ENCODE measurements at places on chromosomes 7 and 10. TPM values are rescaled to one million over a fixed set of nuclear protein-coding genes. Genes with fewer than 3 reads are reported as not detected.

The ADD3 gene
- total RNA-seq: 85.8 TPM

DNA sequence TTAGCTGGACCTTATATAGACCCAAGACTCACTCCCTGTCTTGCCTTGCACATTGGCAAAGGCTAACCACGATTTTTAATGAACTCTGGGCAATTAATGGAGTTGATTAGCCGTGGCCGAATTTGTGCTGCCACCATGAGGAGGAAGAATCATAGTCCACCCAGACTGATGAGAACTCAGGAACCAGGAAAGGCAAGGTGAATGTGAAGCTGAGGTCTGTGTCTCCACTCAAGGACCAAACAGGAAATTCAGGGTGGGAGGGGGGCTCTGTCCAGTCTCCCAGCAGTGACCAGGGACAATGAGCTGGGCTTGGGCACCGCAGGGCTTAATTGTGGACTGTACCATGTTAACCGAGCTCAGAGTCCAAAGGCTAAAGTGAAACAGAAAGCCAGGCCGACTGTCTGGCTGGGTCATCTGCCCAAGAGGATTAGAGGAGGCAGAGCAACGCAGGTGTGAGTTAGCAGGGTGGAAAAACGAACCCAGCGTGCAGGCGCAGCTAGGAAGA, 127.0 kb upstream of the JCAD start:
- H3K4me3 ChIP-seq: no peak overlapping the region
- H3K36me3 ChIP-seq: no peaks in the 10 kb centered on the region
- H3K27me3 ChIP-seq: no peaks in the 10 kb centered on the region
- H3K4me1 ChIP-seq: no peaks in the 10 kb centered on the region

The DNAJC12 gene
- total RNA-seq: 13.9 TPM

DNA sequence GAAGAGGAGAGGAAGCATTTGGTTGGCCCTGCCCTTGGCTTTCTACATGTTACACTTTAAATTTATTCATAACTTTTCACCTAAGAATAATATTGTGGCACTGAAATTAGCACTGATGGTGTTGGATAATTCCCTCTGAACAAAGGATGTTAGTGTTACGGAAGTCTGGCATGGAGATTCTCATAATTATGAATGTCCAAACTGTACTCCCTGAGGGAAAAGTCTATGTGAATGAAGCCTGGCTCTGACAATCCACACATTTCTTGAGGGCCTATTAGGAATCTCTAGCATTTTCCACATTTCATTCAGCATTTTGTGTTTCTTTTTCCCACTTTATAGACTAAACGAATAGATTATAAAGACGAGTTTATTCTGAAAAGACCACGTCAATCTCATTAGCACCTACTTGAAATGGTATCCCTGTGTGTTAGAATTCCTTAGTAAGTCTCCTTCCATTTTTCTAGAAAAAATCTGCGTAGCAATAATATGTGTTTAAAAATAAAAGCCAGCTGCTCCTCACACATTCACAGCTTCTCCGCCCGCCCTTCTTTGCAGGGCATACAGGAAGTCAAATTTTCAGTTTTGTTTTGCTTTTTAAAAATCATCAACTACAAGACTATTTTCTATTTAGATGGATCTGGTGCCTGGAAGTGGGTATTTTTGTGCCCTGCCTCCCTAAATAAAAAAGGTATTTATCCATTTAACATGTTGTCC, 131.8 kb upstream of the PALS2 start:
- H3K27me3 ChIP-seq: no peaks in the 10 kb centered on the region
- H3K4me1 ChIP-seq: peaks cover 7% of the 10 kb centered on the region
- no peak for DNase-seq

The ZNF789 gene
- 8.0 TPM for total RNA-seq

GRCh38 chr10:60893231-60893630, 50.8 kb downstream of the RHOBTB1 start:
- H3K4me1 ChIP-seq: no peaks in the 10 kb centered on the region
- H3K36me3 ChIP-seq: no peaks in the 10 kb centered on the region
- no peak for DNase-seq

The NME8 gene
- total RNA-seq: not detected

DNA sequence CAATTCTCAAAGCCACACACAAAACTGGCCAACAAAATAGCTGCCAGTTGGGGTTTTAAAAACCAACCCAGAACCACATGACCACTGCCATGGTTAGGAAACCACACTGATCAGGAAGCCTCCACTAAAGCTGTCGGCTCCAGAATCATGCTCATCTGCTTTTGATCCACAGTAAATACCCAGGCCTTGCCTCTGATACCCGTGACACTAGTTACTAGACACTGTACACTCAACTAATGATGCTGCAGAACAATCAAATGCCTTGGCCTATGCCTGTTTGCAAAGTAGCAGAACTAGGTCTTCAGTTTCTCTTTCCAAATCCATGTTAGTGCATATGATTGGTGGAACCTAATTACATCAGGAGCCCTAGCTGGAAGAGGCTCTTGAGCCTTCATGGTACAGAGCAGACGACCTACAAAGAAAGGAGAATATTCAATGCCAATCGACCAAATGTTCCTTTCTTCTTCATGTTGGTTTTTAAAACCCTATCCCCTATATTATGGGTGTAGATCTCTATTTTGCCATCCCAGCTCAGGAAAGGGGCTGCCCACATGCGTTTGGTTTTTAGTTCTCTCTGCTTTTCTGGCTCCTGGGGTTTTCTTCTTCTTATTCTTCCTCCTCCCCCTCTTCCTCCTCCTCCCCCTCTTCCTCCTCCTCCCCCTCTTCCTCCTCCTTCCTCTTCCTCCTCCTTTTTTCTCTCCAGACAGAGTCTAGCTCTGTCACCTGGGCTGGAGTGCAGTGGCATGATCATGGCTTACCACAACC, 76.6 kb downstream of the CNNM2 start:
- H3K27me3 ChIP-seq: no peaks in the 10 kb centered on the region
- no peak overlapping the region for H3K4me3 ChIP-seq
- peaks cover 10% of the 10 kb centered on the region for H3K4me1 ChIP-seq
- no peaks in the 10 kb centered on the region for H3K36me3 ChIP-seq
- DNase-seq: no peak
- H3K27ac ChIP-seq: peak overlapping the region; percentile 50

DNA sequence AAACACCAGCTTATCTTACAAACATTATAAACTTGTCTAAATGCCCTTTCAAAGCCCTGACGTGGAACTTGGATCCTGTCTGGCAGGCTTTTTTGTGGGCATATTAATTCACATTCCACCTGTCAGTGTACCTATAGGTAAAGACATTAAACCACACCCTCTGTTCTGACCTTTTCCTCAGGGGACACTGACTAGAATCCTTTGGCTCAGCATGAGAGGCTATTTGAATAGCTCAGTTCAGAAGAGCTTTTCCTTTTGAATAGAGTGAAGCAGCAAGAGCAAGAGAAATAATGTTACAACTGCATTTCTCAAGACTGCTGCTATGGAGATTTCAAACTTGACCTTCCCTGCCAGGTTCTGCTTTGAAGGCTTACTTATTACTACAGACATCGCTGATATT, 76.9 kb downstream of the CYP51A1 start:
- no peak for DNase-seq
- peaks cover 17% of the 10 kb centered on the region for H3K4me1 ChIP-seq
- peaks cover 2% of the 10 kb centered on the region for H3K36me3 ChIP-seq
- no peak overlapping the region for H3K4me3 ChIP-seq

DNA sequence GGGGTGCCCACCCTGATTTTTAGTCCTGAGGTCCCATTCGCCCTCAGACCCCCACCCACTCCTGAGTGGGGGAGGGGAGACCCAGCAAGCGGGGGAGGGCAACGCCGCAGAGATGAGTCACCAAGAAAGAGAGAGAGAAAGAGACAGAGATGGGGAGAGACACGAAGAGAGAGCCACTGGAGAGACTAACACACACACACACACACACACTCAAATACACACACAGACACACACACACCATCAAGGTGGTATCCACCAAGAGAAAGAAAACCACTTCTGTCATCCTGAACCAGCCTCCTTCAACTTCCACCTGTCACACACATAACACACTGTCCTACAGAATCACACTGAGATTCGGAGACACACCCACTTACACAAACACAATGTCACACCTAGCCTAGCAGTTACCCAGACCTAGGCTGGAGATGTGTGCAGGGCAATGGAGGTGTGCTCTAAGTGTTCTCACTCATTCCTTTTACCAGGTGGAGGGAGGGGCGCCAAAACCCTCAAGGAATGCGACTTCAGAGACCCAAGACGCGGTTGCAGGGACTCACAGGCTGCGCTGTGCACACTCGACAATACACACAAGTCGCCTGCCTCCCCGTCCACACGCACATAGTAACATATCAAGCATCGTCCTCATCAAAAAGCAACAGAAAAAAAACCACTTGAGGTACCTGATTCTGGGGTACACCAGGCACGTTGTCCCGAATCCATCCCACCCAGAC, 3.9 kb upstream of the VGF start:
- no peak overlapping the region for H3K4me3 ChIP-seq
- no peaks in the 10 kb centered on the region for H3K36me3 ChIP-seq
- peaks cover 78% of the 10 kb centered on the region for H3K27me3 ChIP-seq
- no peak overlapping the region for H3K27ac ChIP-seq

The EBF3 gene
- not detected for total RNA-seq

- DNase-seq: no peak
- peaks cover 33% of the 10 kb centered on the region for H3K27me3 ChIP-seq
- H3K27ac ChIP-seq: no peak overlapping the region
- no peaks in the 10 kb centered on the region for H3K4me1 ChIP-seq
- no peak overlapping the region for H3K4me3 ChIP-seq
Measured at GRCh38 chr10:113121153-113121552, 171.1 kb downstream of the TCF7L2 start.

DNA sequence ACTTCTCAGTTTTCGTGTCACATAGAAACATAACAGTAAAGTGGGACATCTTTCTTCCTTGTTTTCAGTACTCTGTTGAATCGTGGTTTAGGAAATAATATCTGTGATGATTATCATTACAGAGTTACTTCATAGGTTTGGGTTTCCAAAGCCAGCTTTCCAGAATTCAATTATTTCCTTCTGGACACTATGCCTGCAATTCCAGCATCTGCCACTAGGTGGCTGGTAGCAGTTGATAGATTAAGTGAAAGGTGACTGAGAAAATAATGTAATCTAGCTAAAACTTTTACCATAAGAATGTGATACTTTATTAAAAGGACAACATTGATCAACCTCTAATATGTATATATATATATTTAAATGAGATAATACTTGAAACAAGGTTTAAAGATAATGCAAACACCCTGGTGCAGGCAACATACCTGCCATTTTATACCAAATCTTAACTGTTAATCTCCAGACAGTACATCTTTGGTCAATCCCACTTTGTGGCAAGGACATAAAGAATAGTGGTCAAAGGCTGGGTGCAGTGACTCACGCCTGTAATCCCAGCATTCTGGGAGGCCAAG, 102.6 kb downstream of the SH3PXD2A start:
- no peaks in the 10 kb centered on the region for H3K36me3 ChIP-seq
- no peak overlapping the region for H3K27ac ChIP-seq
- H3K27me3 ChIP-seq: no peaks in the 10 kb centered on the region

The GRM3 gene
- not detected for total RNA-seq

GRCh38 chr7:96273716-96274115, 48.2 kb downstream of the SLC25A13 start:
- H3K27ac ChIP-seq: no peak overlapping the region
- no peak for DNase-seq
- H3K36me3 ChIP-seq: peaks cover 34% of the 10 kb centered on the region
- no peak overlapping the region for H3K4me3 ChIP-seq
- peaks cover 2% of the 10 kb centered on the region for H3K4me1 ChIP-seq
- H3K27me3 ChIP-seq: no peaks in the 10 kb centered on the region

The SPACDR gene
- 2.6 TPM for total RNA-seq

The GDF10 gene
- total RNA-seq: 0.19 TPM

- H3K27ac ChIP-seq: no peak overlapping the region
- peak; percentile 28 for DNase-seq
- H3K4me3 ChIP-seq: peak overlapping the region; percentile 66
- H3K36me3 ChIP-seq: no peaks in the 10 kb centered on the region
Measured at GRCh38 chr10:14173706-14174594, 156.8 kb downstream of the FRMD4A start.

DNA sequence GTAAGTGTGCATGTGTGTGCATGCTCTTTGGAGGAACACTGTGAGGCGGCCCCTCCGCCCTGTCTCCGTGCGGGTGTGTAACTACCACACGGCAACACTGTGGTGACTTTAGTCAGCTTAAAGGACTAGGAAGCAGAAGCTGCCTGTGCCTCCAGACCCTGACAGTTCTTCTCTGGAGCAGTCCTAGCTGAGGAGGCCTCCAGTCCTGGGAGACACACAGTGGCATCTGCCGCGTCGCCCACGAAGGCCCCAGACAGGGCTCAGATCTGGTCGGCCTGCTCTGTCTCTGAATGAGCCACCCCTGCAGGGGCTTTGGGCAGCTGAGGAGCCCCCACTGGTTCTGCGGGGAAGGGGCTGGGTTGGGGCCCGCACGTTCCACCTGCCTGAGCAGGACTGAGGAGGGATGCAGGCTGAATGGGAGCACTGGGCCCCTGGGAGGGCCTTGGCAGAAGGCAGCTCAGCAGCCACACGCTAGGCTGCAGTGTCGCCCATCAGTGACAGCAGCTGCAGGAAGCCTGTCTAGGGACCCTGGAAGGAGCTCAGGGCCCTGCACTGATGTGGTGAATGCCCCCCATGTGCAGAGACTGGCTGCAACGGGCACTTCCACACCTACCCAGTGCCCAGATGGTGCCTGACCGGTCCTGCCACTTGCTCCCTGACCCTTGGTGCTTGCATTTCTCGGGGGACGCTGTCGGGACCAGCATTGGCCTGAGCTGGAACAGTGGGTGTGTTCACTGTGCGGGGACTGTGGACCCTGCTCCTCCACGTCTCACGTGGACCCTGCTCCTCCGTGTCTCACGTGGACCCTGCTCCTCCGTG, 27.3 kb upstream of the KNDC1 start:
- no peak overlapping the region for H3K27ac ChIP-seq
- no peak overlapping the region for H3K4me3 ChIP-seq
- H3K27me3 ChIP-seq: no peaks in the 10 kb centered on the region
- DNase-seq: no peak
- H3K36me3 ChIP-seq: no peaks in the 10 kb centered on the region
- H3K4me1 ChIP-seq: no peaks in the 10 kb centered on the region

- no peak for DNase-seq
- H3K4me3 ChIP-seq: no peak overlapping the region
- H3K36me3 ChIP-seq: no peaks in the 10 kb centered on the region
- H3K4me1 ChIP-seq: peaks cover 3% of the 10 kb centered on the region
- no peak overlapping the region for H3K27ac ChIP-seq
Measured at GRCh38 chr10:43075612-43076003, 1.3 kb upstream of the RET start.

- DNase-seq: no peak
- H3K4me1 ChIP-seq: no peaks in the 10 kb centered on the region
- H3K36me3 ChIP-seq: no peaks in the 10 kb centered on the region
- H3K4me3 ChIP-seq: no peak overlapping the region
- no peak overlapping the region for H3K27ac ChIP-seq
- H3K27me3 ChIP-seq: no peaks in the 10 kb centered on the region
Measured at GRCh38 chr10:130934293-130935127, 377.0 kb downstream of the TCERG1L start.
